ENCODE measurements at places on chromosomes 7 and 10.

GRCh38 chr7:120227255-120227654 lies 45.7 kb upstream of the KCND2 start:
- DNase-seq = no peak

DNA sequence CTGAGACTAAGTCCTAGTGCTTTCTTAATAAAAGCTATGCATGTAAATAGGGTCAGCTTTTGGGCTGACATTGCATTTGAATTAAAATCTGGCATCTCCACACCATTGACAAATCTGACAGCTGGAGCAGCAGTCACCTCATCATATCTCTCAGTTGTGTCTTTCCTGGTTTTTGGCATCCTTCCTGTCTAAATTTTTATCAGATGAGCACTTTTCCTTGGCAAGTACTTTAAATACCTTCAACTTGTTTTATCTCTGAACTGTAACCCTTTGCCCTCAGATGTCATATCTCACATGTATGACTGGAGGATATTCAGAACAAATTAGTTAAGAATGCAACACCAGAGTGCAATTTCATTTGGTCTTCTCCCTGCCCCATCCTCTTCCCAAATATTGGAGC lies 1066.2 kb downstream of the LRMDA start:
- DNase-seq = no peak

- no peak for DNase-seq
These were observed 244.1 kb downstream of the FRMD4A start for GRCh38 chr10:14086596-14086995.

GRCh38 chr10:69846293-69846921 lies 44.7 kb downstream of the COL13A1 start:
- no peak for DNase-seq

- DNase-seq = no peak
These were observed 24.4 kb upstream of the KBTBD2 start for GRCh38 chr7:32916006-32916405.

GRCh38 chr10:62733654-62734293 lies 70.7 kb upstream of the ADO start:
- no peak for DNase-seq

DNA sequence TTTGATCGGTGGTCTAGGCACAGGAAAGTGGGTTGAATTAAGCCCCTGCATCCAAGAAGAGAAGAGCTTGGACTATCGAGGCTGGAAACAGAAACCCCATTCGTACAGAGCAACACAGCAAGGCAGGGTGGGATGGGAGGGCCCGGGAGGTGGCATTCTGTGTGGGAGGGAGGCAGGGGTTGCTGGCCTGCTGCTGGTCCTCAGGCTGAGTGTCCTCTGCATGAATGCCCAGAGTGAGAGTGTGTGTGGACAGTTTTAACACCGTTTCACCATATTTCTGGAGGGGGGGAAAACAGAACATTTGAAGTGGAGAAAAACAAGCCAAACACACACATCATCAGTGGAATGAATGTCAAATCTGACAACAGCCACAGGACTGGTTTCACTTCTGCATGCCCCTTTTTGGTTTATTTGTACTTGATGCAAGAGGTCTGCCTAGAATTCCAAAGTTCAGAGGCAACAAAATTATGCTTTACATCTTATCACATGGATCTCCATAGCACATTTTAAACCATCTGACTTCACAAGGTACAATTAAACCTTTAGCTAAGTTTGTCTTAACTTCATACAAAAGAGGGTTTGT lies 11.1 kb upstream of the ENO4 start:
- DNase-seq = no peak

- no peak for DNase-seq
These were observed 15.0 kb upstream of the ENO4 start for GRCh38 chr10:116833986-116834985.

- DNase-seq = no peak
These were observed 3.5 kb downstream of the GRIFIN start for GRCh38 chr7:2472739-2473138.

GRCh38 chr7:130939321-130940095 lies 205.5 kb upstream of the KLF14 start:
- no peak for DNase-seq

DNA sequence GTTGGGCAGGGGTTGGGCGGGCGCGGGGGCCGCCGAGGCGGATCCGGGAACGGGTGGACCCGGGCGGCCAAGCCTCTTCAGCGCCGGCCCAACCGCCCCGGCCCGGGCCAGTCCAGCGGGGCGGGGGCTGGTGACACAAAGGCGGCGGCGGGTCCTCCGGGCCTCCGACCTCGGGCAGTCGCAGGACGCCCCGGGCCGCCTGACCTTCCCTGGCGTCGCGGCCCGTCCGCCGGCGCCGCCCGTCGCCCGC lies 54.2 kb downstream of the METTL2B start:
- no peak for DNase-seq

All from NCI-H1048 (cell line).